ENCODE measurements at places on chromosomes 2 and 18. TPM values are rescaled to one million over a fixed set of nuclear protein-coding genes. Genes with fewer than 3 reads are reported as not detected.
A peak's percentile ranks its signal among the peaks of the same experiment; 100 is the strongest.

The HOXD10 gene
- not detected for total RNA-seq

- H3K4me1 ChIP-seq = no peaks in the 10 kb centered on the region
- no peaks in the 10 kb centered on the region for H3K36me3 ChIP-seq
- no peaks in the 10 kb centered on the region for H3K27me3 ChIP-seq
- no peak for DNase-seq
- no peak overlapping the region for H3K27ac ChIP-seq
Measured at GRCh38 chr2:142299021-142299420, 168.2 kb upstream of the LRP1B start.

The ANAPC1 gene
- 79.1 TPM for total RNA-seq

GRCh38 chr2:29496198-29496597 lies 381.0 kb downstream of the CLIP4 start:
- no peaks in the 10 kb centered on the region for H3K36me3 ChIP-seq
- H3K27ac ChIP-seq = no peak overlapping the region
- H3K4me1 ChIP-seq = no peaks in the 10 kb centered on the region
- H3K4me3 ChIP-seq = no peak overlapping the region
- DNase-seq = no peak
- H3K27me3 ChIP-seq = no peaks in the 10 kb centered on the region

GRCh38 chr2:171991027-171991426 lies 8.7 kb upstream of the METAP1D start:
- no peaks in the 10 kb centered on the region for H3K36me3 ChIP-seq
- no peak overlapping the region for H3K4me3 ChIP-seq
- no peaks in the 10 kb centered on the region for H3K4me1 ChIP-seq
- no peaks in the 10 kb centered on the region for H3K27me3 ChIP-seq
- no peak for DNase-seq

The ANKRD53 gene
- total RNA-seq = 0.28 TPM

GRCh38 chr2:98518101-98518500 lies 73.4 kb downstream of the INPP4A start:
- no peaks in the 10 kb centered on the region for H3K27me3 ChIP-seq
- H3K4me1 ChIP-seq = no peaks in the 10 kb centered on the region
- DNase-seq = no peak
- peaks cover 4% of the 10 kb centered on the region for H3K36me3 ChIP-seq
- H3K27ac ChIP-seq = no peak overlapping the region

- peaks cover 3% of the 10 kb centered on the region for H3K4me1 ChIP-seq
- H3K36me3 ChIP-seq = peaks cover 2% of the 10 kb centered on the region
Measured at GRCh38 chr2:23400703-23401102, 15.7 kb downstream of the KLHL29 start.

DNA sequence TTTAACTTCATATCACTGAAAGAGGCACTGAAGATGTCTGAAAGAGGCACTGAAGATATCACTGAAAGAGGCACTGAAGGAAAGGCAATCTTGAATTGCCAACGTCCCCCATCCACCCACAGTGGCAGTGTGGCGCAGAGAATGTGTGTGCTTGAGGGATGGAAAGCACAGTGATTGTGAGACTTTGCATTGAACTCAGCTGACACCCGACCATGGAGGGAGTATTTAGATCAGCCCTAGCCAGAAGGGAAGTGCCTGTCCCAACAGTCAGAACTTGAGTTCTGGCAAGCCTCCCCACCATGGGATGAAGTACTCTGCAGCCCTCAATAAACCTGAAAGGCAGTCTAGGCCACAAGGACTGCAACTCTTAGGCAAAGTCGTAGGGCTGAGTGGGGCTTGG lies 33.8 kb downstream of the MAP4K3 start:
- peak overlapping the region; percentile 21 for H3K4me3 ChIP-seq
- H3K4me1 ChIP-seq = peaks cover 16% of the 10 kb centered on the region
- no peak overlapping the region for H3K27ac ChIP-seq

DNA sequence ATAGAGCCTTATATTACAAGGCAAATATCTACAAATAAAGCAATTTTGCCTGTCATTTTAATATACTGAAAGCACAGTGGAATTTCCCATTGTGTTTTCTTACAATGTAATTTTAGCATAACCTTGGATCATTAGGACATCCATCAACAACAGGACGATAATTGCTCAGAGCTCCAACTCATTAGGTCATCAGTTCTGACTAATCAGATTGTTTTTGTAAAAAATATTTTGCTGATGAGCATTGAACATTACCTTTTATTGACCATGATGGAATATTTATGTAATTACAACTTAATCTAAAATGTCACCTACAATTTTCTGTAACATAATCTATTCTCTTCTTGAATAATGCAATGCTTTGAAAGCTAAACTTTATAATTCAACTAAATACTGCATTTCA lies 215.3 kb upstream of the DSEL start:
- H3K4me1 ChIP-seq = no peaks in the 10 kb centered on the region
- H3K4me3 ChIP-seq = no peak overlapping the region
- no peaks in the 10 kb centered on the region for H3K27me3 ChIP-seq
- H3K27ac ChIP-seq = no peak overlapping the region
- no peaks in the 10 kb centered on the region for H3K36me3 ChIP-seq
- no peak for DNase-seq

GRCh38 chr2:79938648-79939047 lies 365.9 kb downstream of the LRRTM1 start:
- H3K4me3 ChIP-seq = no peak overlapping the region
- H3K4me1 ChIP-seq = no peaks in the 10 kb centered on the region
- no peaks in the 10 kb centered on the region for H3K36me3 ChIP-seq
- H3K27me3 ChIP-seq = no peaks in the 10 kb centered on the region

GRCh38 chr2:50546790-50547189 lies 485.1 kb downstream of the NRXN1 start:
- H3K27ac ChIP-seq = no peak overlapping the region
- no peaks in the 10 kb centered on the region for H3K27me3 ChIP-seq
- no peaks in the 10 kb centered on the region for H3K36me3 ChIP-seq
